ENCODE measurements at places on chromosomes 5 and 9.

GRCh38 chr5:65334077-65334476 lies 147.6 kb downstream of the ADAMTS6 start:
- no peak for DNase-seq

- no peak for DNase-seq
These were observed 27.3 kb downstream of the ELL2 start for GRCh38 chr5:95934207-95934804.

DNA sequence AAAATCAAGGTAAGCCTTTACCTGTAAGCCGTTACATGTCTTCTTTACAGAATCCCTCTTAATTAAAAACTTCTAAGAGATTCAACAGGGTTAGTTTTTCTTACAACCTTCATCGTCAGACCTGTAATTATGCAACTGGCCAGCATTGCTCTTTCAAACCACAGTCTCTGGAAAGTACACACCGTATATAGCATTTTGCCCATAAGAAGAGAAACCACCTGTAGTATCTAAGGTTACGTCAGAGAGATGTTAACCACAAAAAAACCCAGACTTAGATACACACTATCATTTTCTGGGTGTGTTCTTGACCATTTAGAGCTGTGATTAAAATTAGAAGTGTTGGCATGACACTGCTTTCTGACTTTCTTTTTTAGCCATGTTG lies 140.0 kb downstream of the MUSK start:
- no peak for DNase-seq

- no peak for DNase-seq
These were observed 200.9 kb upstream of the MSX2 start for GRCh38 chr5:174523311-174524071.

- no peak for DNase-seq
These were observed 109.9 kb downstream of the NUDT12 start for GRCh38 chr5:103452666-103453065.

DNA sequence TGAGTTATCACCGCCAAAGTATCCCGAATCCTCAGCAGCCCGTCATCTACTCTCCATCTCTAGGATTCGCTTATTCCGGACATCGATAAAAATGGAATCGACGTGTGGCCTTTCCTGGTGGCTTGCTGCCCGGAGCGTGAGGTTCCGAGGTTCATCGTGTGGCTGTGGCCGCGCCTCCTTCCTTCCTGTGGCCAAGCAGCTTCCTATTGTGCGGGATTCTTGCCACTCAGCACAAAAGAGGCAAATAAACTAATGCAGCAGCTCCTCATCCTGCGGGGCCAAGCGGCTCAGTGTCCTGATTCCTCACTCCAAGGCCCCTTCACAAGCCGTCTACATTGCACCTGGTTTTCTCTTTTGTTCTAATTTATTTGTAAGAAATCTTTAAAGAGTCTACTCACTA lies 800.9 kb downstream of the CDH9 start:
- DNase-seq, result no peak

- no peak for DNase-seq
These were observed 64.2 kb upstream of the SMIM23 start for GRCh38 chr5:171721464-171721863.

GRCh38 chr9:37551888-37552287 lies 24.3 kb downstream of the FBXO10 start:
- DNase-seq, result no peak

GRCh38 chr5:107278774-107279173 lies 392.0 kb downstream of the EFNA5 start:
- DNase-seq, result no peak

- DNase-seq, result no peak
These were observed 118.1 kb downstream of the LHFPL2 start for GRCh38 chr5:78530342-78531096.

All from T-helper 2 cell (primary cell).